ENCODE measurements at places on chromosomes 7 and 10.

GRCh38 chr7:14340393-14341074, 351.1 kb upstream of the ETV1 start:
- no peak for DNase-seq

DNA sequence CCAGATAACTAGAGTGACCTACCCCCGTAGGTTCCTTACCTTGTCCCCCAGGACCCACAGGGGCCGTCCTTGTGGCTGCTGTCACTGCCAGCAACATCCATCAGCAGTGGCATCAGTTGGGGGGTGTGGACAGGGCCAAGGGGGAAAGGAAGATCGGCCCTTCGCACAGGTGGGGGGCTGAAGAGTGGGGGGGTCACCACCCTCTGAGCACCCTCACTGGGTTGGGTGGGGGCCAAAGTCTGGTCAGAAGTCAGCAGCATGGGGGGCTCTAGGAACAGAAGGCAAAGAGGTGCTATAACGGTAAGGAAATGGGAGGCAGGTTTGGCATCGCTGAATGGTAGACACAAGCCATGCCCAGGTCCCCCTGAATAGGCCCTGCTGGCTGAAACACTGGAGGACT, 4.6 kb downstream of the NOBOX start:
- no peak for DNase-seq

DNA sequence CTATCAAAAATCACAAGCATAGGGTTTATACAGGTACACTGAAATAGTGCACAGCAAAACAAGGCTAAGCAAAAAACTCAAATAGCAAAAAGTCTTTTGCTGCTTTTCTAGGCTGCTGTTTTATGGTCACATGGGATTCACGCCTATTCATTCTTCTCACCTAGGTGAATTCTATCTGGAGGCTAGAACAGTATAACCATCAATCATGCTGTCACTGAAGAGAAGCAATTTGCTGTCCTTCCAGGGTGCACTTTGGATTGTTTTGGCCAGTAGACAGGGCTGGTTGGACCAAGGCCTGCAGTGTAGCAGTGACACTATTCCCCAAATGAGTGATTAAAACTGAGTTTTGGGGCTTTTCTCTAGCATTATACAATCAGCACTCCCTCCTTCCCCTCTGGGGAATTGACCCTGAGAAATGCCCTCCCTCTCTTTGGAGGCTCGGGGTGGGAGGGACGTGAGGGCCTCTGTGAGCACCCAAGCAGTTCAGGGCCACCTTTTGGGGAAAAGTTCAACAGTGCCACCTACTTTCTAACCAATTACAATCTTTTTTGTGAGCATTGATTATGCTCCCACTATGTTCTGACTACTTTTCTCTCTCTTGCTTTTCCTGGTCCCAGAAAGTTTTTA, 16.2 kb upstream of the SND1 start:
- DNase-seq: no peak

GRCh38 chr7:22696541-22697228, 30.3 kb upstream of the IL6 start:
- no peak for DNase-seq

DNA sequence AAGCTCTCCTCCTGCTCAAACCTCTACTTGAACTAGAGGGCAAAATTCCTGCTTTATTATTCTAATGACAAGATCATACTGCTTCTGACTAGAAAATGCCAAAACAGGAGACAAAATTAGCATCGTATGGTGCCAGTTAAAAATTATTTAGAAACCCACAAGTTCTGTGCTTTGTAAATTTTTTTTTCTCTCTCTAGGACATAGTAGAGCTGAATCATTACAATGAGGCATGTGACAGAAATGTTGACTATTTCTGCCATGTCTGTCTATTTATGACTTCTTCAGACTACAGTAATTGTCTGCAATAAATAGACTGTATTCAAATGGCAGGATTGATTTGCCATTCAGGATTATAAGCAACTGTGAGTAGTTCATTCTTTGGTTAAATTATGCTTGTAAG, 335.8 kb downstream of the PRPF18 start:
- DNase-seq: no peak

DNA sequence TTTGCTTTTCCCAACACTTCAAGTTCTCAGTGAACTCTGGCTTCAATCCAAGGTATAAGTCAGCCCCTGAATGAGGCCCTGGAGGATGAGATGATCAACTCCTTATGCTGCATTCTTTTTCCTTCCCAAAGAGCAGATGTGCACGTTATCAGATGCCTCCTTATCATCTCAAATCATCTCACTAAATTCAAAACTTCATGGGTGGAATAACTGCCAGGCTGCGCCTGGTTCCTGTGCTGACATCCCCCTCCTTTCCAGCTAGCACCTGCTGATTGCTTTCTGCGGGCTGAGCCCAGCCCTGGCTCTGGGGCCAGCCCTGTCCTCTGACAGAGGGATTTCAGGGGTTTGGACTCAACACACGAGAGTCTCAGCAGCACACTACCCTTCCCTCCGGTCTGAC, 44.9 kb downstream of the TLL2 start:
- no peak for DNase-seq

GRCh38 chr10:130099344-130099743, 11.3 kb downstream of the C10orf143 start:
- no peak for DNase-seq

Data from NCI-H460 (cell line).